Vagina (tissue), 2 donors: ENCODE measurements at places on chromosomes 2 and 18. TPM values are rescaled to one million over a fixed set of nuclear protein-coding genes. Genes with fewer than 3 reads are reported as not detected.

DNA sequence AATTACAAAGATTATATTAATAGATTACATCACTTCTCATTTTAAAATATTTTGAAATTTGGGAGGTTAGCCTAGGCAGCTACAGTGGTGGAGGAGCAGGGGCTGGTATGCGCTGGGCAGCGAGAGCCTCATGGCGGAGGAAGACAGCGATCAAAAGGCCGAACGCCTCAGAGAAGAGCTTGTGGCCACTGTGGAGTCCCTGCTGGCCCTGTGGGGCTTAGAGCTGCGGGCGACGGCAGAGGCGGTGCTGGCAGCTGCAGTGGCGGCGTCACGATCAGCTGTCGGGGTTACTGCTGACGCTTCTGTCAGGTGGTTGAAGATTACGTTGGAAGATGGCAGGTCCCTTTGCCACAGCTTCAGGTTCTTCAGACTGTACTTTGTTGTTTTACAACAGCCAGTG is 87.4 kb downstream of the ROCK2 start:
- DNase-seq: no peak

TLX2 gene
- 6.6 TPM for total RNA-seq

DNA sequence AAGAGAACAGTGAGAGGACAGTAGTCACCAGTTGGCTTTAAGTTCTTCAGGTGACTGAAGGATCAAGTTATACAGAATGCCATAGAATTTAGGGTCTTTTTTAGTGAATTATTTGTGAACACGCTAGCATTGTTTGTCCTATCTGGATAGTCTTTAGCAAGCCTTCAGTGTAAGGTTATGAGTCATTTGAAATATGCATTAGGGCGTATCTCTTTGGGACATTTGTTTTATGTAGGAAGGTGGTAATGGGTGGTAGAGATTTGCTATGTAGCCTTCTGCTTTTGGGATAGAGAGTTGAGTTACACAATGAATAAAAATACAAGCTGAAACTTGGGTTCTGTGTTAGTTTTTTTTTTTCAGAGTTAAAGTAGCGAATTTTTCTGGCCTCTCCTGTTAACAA is 13.0 kb downstream of the ACTR2 start:
- DNase-seq: no peak

NCKAP5 gene
- total RNA-seq: 8.8 TPM

GALNT14 gene
- 1.7 TPM for total RNA-seq

LONRF2 gene
- total RNA-seq: 9.6 TPM

DNA sequence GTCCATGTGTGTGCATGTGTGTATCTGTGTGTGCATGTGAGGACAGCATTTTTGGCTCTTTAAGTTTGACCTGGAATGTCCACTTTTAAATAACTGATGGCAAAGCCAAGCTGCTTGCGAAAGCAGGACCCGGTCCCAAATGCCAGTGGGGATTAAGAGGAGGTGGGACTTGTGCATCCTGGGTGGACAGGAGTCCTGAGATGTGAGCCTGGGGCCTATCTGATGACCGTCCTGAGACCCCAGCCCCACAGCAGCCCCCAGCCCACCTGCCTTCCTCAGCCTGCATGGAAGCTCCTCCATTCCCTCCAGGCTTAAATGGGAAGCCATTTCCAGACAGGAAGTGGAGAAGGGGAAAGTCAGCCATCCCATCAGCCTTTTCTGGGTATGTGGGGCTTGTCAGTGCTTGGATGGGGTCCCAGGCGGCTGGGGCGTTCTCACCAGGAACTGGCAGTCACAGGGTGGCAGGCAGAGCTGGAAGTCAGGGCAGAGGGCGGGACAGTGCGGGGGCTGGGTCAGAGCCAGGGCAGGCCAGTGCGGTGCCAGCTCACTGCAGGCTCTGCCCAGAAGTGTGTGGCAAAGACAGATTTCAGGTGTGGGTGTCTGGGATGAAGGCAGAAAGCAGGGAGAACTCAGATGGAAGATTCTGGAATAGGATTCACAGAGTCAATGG is 117.8 kb downstream of the ACKR3 start:
- DNase-seq: no peak

GRCh38 chr2:47653036-47653435 is 129.9 kb upstream of the MSH6 start:
- no peak for DNase-seq
